ENCODE measurements at places on chromosomes 12 and 14. TPM values are rescaled to one million over a fixed set of nuclear protein-coding genes. Genes with fewer than 3 reads are reported as not detected.

TCTN2 gene
- 4.0 TPM for total RNA-seq

GRCh38 chr14:21990116-21990515 lies 316.5 kb upstream of the OR4E1 start:
- no peaks in the 10 kb centered on the region for H3K36me3 ChIP-seq
- no peak for DNase-seq
- peak overlapping the region; percentile 64 for H3K4me3 ChIP-seq

TAS2R8 gene
- total RNA-seq = not detected

LTB4R gene
- 26.6 TPM for total RNA-seq

GRCh38 chr12:132284827-132285741 lies 44.3 kb downstream of the GALNT9 start:
- H3K27ac ChIP-seq = no peak overlapping the region
- H3K27me3 ChIP-seq = peaks cover 12% of the 10 kb centered on the region
- H3K36me3 ChIP-seq = no peaks in the 10 kb centered on the region
- H3K4me3 ChIP-seq = no peak overlapping the region

DNA sequence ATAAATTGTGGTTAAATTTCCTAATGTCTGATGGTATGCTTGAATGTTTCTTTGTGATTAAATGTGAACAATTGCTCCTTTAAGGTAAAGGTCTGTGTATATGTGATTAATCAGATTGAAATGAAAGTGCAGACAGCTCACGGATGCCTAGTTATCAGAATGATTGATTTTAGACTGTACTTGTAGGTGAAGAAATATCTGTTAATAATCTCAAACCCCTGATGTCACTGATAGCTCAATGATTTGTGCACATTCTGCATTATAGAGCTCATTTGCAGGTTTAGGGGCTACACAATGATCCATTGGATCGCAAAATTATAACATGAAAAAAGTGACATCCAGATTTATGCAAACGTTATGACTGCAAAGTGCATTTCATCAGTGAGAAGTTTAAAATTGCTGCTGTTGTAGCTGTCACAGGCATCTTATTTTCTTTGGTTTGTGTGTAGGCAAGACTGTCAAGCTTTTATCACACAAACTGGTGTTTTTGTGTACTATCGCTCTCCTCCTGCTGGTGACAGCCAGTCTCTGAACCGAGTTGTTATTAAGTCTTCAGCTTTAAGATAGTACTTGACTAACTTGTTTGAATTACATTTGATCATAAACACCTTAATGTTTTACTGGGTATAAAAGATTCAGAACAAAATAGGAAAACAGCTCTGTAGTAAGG lies 103.4 kb upstream of the RMST start:
- H3K36me3 ChIP-seq = no peaks in the 10 kb centered on the region
- H3K4me1 ChIP-seq = no peaks in the 10 kb centered on the region
- no peaks in the 10 kb centered on the region for H3K27me3 ChIP-seq
- DNase-seq = no peak

DNA sequence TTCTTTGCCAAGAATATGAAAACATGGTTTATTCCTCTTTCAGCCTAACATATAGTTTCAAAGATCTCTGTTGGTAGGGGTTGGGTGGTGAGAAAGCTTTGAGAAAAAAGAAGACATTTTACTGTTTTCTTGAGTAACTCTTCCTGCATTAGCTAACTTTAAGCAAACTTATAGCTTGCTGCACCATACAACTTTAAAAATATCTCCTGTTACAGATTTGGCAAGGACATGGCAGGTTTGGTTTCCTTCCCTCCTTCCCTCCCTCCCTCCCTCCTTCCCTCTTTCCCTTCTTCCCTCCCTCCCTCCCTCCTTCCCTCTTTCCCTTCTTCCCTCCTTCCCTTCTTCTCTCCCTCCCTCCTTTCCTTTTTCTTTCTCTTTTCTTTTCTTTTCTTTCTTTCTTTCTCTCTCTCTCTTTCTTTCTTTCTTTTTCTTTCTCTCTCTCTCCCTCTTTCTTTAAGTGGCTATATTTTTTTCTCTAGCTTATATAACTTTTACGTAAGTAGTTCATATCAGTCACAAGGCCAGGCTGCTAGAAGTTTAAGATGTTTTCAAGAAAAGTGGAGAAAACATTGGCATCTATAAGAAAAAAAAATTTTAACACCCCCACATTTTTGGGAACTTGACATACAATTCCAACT lies 26.0 kb upstream of the ANO6 start:
- peaks cover 6% of the 10 kb centered on the region for H3K36me3 ChIP-seq
- H3K27ac ChIP-seq = no peak overlapping the region
- DNase-seq = no peak

DNA sequence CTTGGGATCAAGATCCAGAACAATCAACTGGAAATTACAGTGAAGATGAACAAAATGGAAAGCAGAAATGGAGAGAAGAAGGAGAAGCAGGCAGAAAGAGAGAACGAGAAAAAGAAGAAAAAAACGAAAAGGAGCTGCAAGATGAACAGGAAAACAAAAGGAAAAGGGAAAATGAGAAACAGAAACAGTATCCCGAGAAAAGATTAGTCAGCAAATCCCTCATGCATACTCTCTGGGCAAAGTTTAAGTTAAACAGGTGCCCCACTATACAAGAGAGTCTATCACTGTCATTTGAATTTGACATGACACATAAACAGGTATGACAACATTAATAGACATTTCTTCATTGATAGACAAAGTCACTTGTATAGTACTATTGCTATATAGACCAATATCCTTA lies 5.0 kb downstream of the NANOGNB start:
- no peaks in the 10 kb centered on the region for H3K27me3 ChIP-seq
- no peak for DNase-seq
- H3K27ac ChIP-seq = no peak overlapping the region
- no peaks in the 10 kb centered on the region for H3K36me3 ChIP-seq
- H3K4me3 ChIP-seq = no peak overlapping the region

REP15 gene
- 0.25 TPM for total RNA-seq

DNA sequence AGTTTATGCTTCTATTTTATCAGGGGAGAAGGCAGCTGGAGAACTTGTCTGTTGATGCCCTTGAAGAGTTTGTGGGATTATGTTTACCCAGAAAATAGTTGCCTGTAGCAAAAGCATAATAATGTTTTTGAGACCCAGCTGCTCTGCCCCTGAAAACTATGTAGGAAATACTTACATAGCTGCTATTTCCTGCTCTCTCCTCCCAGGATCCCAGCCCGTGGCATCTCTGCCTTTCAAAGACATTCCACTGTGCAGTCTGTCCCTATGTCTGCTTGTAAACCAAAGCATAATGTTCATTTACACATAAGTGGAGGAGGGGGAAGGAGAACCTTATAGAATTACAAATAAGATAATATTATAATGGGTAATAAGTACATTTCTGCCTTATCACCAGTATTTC lies 198.7 kb downstream of the SYT1 start:
- no peaks in the 10 kb centered on the region for H3K4me1 ChIP-seq
- no peaks in the 10 kb centered on the region for H3K36me3 ChIP-seq
- H3K27ac ChIP-seq = no peak overlapping the region
- DNase-seq = no peak
- H3K27me3 ChIP-seq = no peaks in the 10 kb centered on the region
- no peak overlapping the region for H3K4me3 ChIP-seq

GRCh38 chr14:59836116-59836515 lies 34.5 kb downstream of the RTN1 start:
- H3K27me3 ChIP-seq = peaks cover 32% of the 10 kb centered on the region
- no peak overlapping the region for H3K4me3 ChIP-seq
- no peak overlapping the region for H3K27ac ChIP-seq

- H3K27me3 ChIP-seq = no peaks in the 10 kb centered on the region
- H3K4me3 ChIP-seq = no peak overlapping the region
- H3K4me1 ChIP-seq = peaks cover 4% of the 10 kb centered on the region
- no peaks in the 10 kb centered on the region for H3K36me3 ChIP-seq
- DNase-seq = peak; percentile 17
Observed at GRCh38 chr12:25557830-25558436, 4.8 kb upstream of the LMNTD1 start.

- H3K4me1 ChIP-seq = peaks cover 3% of the 10 kb centered on the region
- no peak for DNase-seq
- H3K27me3 ChIP-seq = peaks cover 6% of the 10 kb centered on the region
- no peak overlapping the region for H3K4me3 ChIP-seq
Observed at GRCh38 chr12:39277416-39277815, 165.5 kb downstream of the KIF21A start.

DNA sequence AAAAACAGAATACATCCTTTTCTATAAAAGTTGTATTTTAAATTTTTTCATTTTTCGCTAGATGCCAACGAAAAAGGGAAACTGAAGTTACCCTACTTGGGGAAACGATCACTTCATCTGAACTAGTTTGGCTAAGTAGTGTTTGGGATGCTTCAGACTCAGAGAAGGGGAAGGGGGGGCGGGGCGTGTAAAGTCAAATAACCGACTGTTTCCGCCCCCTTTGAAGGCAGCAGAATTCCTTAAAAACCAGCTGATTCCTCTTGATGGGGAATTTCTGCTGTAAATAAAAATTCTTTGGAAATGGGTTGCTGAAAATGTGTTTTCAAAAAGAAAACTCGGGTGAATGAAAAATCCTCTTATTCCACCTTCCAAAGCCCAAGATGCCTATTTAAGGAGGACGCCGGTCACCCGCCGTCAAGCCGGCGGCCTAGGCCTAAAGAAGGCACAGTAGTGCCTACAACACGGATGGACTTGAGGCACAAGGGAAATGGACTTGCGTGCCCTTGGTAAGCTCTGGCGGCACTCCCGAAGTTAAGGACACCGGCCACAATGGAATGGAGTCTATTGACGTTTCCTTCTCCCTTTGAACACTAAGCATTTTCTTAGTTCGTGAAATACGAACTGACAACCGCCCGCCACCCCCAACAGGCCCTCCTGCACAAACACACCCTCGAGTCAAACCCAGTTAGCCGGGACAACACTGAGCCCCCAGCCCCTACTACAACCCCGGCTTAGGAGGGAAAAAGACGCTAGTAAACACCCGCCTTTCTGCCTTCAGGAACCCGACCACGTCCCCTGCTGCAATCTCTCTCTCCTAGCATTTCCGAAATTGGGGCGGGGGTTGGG lies 1.9 kb downstream of the ATXN2 start:
- no peaks in the 10 kb centered on the region for H3K27me3 ChIP-seq
- H3K4me3 ChIP-seq = peak overlapping the region; percentile 82
- peak; percentile 19 for DNase-seq
- H3K27ac ChIP-seq = peak overlapping the region; percentile 79
- peaks cover 35% of the 10 kb centered on the region for H3K4me1 ChIP-seq

Measured in activated CD4-positive, alpha-beta T cell treated with anti-CD3 and anti-CD28 coated beads, Interleukin-2, amount 10 ng/mL, durations not matched to agents 7 days and 5 days (primary cell).